ENCODE measurements at places on chromosomes 7 and 10.

DNA sequence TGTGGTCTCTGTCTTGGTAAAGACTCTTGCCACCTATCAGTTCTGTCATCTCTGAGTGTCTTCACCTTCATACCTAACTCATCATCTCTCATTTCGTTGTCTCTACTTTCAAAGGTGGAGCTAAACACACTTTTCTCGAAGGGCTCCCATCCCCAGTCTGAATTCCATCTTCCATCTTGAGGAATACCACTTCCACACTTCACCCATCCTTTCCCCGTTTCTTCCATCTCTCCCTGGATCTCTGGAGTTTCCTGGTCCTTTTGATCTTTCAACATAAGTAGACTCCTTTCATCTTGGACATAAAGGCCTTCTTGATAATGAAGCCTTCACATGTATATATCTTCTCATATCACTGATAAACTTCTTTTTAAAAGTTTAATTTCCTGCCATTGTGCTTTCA is 120.8 kb upstream of the NOBOX start:
- no peak for DNase-seq

- DNase-seq = no peak
Measured at GRCh38 chr7:99734987-99735386, at the start of gene CYP3A7. CYP3A7 (minus strand) TSS chr7:99735196; CDS start chr7:99735093, 103 bp downstream.

GRCh38 chr10:112209684-112210131 is 26.1 kb upstream of the GPAM start:
- DNase-seq = no peak

- no peak for DNase-seq
Measured at GRCh38 chr10:10326116-10326515, 691.6 kb upstream of the CELF2 start.

DNA sequence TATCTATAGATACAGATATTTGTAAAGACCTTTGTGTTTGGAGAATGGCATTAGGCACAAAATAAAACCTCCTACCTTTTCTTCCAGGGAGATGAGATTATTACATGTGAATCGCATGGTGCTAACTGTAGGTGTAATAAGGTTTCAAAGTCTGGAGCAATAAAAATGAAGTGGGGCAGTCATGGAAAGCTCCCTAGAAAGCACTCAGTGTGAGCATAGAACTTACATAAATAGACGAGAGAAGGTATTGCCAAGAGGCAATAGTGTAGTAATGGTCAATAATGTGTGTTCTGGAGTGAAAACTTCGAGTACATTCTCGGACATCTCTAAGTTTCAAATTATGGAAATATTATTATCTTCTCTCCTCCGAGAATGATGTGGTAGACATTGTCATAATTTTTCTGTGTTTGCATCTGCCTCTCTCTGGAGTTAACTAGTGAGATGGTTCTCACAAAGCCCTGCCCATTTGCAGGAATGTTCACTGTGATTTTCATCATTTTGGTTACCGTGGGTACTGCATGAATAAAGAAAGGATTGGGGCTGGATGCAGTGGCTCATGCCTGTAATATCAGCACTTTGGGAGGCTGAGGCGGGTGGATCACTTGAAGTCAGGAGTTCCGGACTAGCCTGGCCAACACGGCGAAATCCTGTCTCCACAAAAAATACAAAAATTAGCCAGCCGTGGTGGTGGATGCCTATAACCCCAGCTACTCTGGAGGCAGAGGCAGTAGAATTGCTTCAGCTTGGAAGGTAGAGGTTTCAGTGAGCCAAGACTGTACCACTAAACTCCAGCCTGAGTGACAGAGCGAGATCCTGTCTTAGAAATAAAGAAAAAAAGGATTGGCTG is 10.6 kb downstream of the VIM start:
- DNase-seq = no peak

GRCh38 chr7:114937446-114937845 is 15.6 kb downstream of the MDFIC start:
- DNase-seq = no peak

DNA sequence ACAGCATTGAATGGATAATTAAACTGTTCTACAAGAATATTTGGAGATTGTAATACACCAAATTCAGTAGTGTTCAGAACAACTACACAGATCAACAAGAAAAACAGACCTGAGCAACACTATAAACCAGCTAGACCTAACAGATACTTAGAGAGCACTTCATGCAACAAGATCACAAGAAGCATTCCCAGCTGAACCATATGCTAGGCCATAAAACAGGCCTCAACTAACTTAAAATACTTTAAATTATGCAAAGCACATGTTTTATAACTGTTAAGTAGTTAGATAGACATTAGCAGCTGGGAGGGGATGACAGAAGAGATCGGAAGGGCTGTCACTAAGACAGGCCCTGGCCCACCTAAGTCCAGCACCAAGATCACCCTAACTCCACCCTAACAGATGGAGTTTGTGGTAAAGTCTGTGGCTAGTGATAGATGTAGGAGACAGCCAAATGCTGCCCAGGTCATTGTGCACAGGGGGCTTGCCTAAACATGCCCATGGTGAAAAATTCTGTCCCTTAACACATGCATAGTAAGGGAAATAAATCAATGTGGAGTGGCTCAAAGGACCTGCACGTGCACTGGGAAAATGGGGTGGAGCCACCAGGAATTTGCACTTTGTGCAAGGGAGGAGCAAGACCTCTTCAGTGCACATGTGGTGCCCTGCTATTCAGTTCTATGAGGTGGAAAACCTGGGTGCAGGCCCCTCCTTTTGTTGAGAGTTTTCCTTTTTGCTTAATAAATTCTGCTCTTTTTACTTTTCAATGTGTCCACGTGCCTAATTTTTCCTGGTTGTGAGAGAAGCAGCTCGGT is 567.8 kb upstream of the NRG3 start:
- DNase-seq = no peak
